ENCODE measurements at places on chromosomes 13 and 19.

- no peak for DNase-seq
Measured at GRCh38 chr13:28541966-28542365, 47.0 kb upstream of the FLT1 start.

DNA sequence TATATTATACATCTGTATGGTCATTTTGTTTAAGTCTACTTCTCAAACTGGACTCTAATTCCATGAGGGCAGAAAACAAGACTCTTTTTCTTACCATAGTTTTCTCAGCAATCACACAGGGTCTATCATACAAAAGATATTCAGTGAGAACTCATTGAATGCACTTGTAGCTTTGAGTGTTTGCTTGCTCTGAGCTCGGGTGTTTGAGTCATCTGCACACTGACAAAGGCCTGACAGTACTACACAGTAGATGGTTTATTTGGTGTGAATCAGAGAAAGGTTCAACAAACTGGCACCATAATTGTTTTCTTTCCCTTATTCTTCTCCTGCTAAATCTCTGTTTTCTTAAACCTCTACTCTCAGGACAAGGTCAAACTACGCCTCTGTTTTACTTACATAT is 586.4 kb downstream of the LMO7 start:
- DNase-seq, result no peak

DNA sequence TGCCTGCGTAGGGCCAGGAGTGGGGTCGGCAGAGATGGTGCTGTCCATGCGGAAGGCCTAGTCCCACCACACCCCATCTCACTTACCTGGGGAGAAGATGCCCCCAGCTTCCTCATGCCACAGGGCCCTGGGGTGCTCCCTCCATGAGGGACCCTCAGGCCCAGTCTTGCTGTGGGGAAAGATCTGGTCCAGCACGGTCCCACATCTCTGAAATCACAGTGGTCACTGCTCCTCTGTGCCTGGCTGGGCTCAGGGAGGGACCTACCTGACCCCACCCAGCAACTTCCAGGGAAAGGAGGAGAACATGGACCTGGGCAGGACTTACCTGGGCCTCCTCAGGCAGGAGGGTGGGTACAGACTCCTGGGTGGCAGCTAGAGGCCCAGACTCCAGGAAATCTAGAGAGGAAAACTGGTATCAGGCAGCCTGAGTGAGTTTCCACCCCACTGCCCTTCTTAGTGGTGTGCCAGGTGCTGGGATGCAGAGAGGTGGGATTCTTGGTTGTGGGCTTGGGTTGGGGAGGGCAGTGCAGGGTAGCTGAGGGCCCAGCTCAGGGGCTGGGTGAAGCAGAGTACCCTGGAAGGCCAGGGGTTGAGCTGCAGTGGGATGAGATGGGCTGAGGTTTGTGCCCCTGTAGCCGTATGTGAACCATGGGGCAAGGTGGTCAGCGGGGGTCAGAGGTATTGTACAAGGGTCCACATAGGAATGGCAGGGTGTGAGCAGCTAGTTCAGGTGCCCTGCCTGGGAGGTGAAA is 3.8 kb downstream of the MZF1 start:
- no peak for DNase-seq

GRCh38 chr13:105569816-105570215 is 965.6 kb downstream of the EFNB2 start:
- DNase-seq, result no peak

- DNase-seq, result no peak
Measured at GRCh38 chr13:73985783-73986182, 148.4 kb downstream of the KLF12 start.

DNA sequence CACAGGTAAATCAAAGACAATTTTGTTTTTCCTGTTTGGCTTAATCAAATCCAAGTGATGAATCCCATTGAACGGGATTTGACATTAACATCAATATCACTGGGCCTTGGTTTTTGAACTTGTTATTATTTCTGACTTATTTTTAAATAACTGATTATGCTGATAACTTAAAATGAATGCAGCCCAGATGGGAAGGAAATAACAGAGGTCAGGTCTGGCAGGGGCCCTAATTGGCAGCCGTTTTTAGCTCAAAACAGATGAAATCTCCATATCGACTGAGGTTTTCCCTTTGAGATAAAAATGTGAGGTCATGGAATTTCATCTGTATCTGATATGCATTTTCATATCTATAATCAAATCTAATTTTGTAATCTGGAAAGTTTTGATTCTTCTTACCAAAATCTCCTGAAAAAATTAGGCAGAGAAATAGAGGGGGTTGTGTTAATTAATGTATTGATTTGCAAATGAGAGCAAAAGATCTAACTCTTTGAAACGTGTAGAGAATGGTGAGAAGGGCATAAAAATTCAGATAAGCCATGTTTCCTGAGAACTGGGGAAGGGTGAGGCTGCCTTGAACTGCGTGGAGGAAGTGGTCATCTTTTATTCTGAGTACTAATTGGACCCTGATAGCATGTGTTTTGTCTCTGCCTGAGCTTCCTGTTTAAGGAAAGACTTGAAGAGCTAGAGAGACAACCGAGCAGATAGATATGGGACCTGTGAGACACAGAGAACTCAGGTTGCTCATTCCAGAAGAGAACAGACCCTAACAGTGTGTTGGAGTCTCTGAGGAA is 98.2 kb upstream of the C1QTNF9B start:
- no peak for DNase-seq

DNA sequence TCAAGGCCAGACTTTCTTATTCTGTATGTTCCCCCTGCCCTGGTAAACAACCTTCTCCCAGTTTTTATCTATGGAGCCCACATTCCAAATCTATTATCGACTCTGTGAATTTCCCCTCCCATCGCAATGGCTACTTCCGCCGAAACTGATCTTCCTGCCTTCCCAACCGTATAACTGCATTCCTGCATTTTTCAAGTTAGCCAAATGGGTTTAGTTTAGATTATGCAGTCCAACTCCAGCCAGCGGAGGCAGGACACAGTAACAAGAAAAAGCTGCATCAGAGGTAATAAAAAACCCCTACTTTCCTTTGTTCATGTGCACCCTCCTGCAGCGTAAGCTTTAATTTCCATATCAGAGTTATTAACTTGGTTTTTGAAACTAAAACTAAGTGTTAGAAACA is 112.2 kb upstream of the ZNF91 start:
- no peak for DNase-seq

- DNase-seq, result peak; percentile 28
Measured at GRCh38 chr19:4759388-4760284, 31.9 kb upstream of the FEM1A start.

All from stimulated activated CD8-positive, alpha-beta memory T cell treated with anti-CD3 and anti-CD28 coated beads, Interleukin-12 subunit alpha, Interleukin-12 subunit beta, amount 100 ng/mL, for 4 hours (primary cell).